Right lung (tissue), 10 donors: ENCODE measurements at places on chromosomes 5 and 9. TPM values are rescaled to one million over a fixed set of nuclear protein-coding genes. Genes with fewer than 3 reads are reported as not detected.

GRCh38 chr9:81344366-81344765 lies 345.0 kb downstream of the TLE1 start:
- DNase-seq: no peak

DNA sequence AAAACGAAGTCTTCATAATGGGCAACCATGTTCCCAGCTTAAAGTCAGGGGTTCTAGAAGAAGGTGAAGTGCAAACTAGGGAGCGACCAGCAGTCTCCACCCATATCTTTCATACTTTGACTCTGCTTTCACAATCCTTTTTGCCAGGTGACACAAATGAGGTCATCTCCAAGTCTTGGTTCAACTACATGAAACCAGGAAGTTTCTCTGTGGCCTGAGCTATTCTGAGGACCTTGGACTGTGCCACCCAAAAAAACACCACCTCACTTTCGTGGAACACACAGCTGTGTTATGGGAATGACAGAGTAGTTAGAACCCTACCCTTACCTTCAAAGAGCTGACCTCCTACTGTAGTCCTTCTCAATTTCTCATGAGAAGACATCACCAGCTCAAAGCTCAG lies 309.2 kb downstream of the AGTPBP1 start:
- DNase-seq: no peak

The CXCL14 gene
- 55.7 TPM for polyA plus RNA-seq

DNA sequence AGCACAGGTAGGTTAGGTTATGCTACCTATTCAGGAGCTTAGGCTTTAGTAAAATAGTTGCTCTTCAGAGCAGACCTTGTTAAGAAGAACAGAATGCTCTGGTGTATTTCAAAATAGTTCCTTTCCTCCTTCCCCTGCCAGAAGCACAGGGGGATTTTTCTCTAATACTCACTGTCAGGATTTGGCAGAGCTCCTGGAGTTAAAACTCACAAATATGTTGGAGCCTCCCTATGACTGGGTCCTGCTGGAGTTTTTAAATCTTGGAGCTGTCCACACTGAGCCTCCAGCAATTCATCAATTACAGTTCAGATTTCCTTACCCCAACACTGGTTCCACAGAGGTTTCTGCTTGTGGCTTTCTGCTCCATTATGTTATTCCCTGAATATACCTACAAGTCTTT lies 1233.8 kb upstream of the WWC1 start:
- DNase-seq: peak; percentile 20

The TRPM3 gene
- 0.45 TPM for polyA plus RNA-seq

DNA sequence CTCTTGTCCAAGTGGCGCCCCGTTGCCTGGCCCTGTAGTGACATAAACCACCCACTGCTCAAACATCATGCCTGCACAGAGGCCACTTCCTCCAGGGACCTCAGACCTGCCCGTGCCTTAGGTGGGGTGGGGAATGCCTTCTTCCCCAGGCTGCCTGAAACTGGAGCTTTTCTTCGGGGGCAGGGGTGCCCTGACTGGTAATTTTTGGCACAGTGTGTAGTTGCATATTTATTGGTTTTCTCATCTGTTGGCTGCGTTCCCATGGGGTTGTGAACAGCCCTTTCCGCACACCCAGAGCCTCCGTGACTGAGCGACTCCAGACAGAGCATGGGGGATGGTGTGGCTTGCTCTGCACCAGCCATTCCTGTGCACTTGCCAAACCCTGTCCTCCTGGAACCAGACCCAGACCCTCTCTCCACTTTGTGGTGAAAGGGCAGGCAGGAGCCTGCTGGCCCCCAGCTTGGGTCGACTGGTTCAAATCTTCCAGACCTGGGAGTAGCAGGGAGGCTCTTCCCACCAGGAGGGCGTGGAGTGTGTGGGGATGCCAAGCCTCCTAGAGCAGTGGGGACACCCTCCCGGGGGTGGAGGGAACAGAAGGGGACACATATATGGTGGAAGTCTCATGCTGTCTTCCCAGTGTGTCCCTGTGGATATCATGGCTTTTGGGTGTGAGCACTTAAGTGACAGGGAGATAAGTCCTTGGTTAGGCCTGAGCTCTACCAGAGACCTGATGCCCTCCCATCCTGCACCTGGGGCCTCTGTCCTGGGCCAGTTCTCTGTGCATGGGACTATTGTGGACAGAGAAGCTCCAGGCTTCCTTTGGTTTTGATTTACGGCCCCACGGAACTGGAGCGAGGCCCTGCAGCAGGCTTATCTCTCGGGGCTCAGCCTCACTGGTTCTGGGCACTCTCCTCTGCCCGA lies 39.6 kb downstream of the WNK2 start:
- no peak for DNase-seq

DNA sequence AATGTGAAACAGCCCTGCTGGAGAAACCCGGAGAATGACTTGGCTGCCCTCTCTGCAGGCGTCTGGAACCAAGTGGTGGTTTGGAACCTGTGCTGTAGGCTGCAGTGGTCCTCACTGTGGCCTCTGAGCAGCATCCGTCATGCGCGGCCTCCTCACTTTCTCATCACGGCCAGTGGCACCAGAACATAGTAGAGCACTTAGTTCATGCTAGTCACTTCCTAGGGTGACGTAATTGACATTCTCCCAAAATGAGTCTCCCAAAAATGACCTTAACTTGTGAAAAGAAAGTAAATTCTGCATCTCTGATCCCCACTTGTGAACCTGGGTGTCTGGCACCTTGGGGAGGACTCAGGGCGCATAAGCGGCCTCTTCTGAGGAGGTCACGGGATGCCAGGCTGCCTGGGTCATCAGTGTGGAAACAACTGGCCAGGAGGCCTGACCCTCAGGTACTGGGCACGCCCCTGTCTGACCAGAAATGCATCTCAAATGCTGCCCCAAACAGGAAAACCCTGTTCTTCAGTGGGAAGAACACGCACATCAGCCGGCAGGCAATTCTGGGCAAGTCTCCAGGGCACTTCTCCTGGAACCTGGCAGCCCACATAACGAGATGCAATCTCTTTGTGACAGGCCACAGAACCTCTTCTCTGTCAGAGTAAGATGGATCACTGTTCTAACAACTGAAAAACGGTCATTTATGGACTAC lies 36.6 kb upstream of the SPTLC1 start:
- no peak for DNase-seq

The MACIR gene
- polyA plus RNA-seq: 12.0 TPM

The TMEM141 gene
- polyA plus RNA-seq: 42.6 TPM

DNA sequence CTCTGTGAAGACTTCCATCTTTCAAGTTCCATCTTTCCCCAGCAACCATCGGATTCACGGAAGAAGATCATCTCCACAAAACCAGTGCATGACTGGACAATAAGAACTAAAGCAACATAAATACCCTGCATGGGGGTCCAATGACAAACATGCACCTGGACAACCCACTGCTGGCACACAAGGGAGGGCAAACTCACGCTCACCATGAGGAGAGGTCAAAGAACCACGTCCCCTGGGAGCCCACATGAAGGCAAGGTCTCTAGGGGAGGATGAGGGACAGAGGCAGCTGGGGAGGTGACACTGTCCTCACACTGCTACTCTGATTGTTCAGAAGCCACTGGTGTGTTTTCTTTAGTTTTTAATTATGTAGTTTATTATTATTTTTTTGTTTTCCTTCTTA lies 190.8 kb downstream of the MED10 start:
- no peak for DNase-seq

The MLANA gene
- polyA plus RNA-seq: 1.7 TPM

DNA sequence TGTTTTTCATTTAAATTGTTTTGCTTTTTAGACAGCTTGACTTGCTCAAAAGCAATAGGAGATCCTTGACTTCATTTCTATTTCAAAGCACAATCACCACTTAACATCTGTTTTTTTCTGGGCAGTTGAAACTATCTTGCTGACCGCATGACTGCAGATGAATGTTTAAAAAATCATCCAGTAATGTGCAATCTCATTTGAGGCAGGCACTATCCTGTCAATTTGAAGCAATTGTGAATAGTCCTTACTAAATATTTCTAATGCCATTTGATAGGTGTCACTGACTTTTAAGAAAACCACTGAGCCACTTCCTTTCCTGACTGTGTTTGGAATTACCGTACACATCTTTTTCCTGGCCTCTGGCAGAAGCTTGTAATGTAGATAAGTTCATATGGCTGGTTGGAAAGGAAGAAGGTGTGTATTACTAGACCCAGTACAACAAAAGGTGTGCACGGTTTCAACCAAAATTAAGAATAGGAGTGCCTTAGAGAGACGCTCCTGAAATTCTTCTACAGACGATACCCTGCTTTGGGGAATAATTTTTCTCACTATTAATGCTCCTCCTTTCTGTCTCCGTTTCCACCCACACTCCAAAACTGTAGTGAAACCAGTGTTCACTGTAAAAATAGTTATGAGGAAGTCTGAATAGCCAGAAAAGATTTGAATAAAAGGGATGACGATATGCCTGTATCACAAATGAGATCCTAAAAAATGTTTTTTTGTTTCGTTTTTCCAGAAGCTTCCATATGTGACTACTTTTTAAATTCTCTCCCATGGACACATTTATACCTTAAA lies 136.7 kb upstream of the MOCS2 start:
- no peak for DNase-seq

The TSSK1B gene
- not detected for polyA plus RNA-seq

The FOXD4L5 gene
- polyA plus RNA-seq: 0.46 TPM

DNA sequence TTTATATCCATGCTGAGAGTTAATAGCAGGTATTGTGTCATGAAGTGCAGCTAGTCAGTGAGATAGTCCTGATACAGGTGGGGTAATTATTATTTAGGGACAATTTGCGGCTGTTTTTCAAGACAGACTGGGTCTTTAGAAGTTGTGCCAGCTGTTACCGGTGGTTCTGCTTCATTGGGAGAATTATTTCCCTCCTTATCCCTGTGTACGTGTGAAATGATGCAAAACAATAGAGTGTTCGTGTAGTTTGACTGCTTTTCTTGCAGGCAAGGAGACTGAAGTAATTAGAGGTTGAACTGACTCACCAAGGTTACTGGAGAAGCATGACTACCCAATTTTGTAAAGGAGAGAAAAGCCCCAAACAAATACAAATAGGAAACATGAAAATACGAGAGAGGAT lies 101.7 kb downstream of the ARRDC3 start:
- DNase-seq: no peak

DNA sequence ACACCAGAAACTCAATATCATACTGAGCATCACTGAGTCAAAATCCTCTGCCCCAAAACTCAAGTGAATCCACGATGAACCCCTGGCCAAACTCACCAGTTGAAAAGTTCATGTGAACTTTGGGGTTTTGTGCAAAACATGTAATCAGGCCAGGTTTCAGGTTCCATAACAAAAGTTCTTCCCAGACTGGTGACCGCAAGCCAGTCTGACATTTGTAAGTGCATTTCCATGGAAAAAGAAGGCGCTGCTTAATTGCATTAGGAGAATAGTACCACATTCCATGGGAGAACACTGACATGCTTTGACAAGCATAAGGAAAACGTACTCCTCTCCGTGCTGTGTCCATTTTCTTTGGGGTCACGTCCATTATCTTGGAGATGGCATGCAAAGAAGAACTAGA lies 567.0 kb downstream of the BNC2 start:
- DNase-seq: no peak

The OR1J2 gene
- polyA plus RNA-seq: not detected

DNA sequence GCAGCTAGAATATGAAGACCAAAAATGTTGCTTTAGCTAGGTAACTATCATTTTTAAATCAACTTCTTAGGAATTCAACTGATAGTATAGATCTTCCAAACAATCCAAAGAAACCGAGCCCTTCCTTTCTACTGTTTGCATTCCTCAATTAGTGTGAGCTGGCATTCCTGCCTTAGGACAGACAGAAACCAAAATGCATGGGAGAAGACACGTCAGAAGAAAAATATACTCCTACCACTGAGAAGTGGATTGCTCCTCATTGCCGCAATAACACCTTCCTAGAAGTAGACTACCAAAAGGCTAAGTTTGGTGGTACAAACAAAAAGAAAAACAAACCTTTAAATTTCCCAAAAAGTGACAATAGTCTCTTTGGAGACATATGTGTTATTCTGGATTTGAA lies 440.0 kb downstream of the SEMA5A start:
- DNase-seq: no peak

The KIAA1958 gene
- 11.9 TPM for polyA plus RNA-seq

- no peak for DNase-seq
Observed at GRCh38 chr5:178221282-178221681, 11.3 kb downstream of the PHYKPL start.

- DNase-seq: no peak
Observed at GRCh38 chr9:132627106-132627505, 42.7 kb downstream of the DDX31 start.

- no peak for DNase-seq
Observed at GRCh38 chr5:664994-665360, 28.2 kb downstream of the TPPP start.

- DNase-seq: no peak
Observed at GRCh38 chr5:93385655-93386054, 195.4 kb downstream of the NR2F1-AS1 start.
